Activated T-helper 1 cell treated with anti-CD3 and anti-CD28 coated beads, Interleukin-2, amount 50 U/mL, for 16 hours (primary cell): ENCODE measurements at places on chromosomes 2 and 18.

GRCh38 chr2:196747400-196747799 lies 52.1 kb downstream of the GTF3C3 start:
- no peak for DNase-seq

DNA sequence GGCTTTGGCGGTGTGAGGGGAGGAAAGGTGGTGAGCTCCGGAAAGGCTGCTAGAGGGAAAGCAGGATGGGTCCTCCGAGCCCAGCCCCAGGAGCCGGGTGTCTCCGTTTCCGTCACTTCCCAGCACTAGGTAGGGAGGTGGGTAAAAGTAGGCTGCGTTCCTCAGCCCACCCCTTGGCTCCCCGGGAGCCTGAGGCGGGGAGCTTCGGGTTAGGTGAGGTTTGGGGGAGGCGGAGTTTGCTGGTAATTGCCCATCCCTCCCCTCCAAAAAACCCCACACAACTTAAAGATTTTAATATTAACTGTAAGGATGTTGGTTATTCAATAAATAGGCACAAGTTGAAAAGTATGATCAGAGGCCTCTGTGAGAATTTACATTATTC lies 552 bp upstream of the ATF2 start:
- no peak for DNase-seq

GRCh38 chr2:9112079-9112721 lies 94.4 kb upstream of the ASAP2 start:
- DNase-seq = no peak

GRCh38 chr2:202377207-202377761 lies 1.2 kb downstream of the BMPR2 start:
- no peak for DNase-seq

- no peak for DNase-seq
Observed at GRCh38 chr2:24238158-24238557, 63.3 kb downstream of the FAM228A start.

DNA sequence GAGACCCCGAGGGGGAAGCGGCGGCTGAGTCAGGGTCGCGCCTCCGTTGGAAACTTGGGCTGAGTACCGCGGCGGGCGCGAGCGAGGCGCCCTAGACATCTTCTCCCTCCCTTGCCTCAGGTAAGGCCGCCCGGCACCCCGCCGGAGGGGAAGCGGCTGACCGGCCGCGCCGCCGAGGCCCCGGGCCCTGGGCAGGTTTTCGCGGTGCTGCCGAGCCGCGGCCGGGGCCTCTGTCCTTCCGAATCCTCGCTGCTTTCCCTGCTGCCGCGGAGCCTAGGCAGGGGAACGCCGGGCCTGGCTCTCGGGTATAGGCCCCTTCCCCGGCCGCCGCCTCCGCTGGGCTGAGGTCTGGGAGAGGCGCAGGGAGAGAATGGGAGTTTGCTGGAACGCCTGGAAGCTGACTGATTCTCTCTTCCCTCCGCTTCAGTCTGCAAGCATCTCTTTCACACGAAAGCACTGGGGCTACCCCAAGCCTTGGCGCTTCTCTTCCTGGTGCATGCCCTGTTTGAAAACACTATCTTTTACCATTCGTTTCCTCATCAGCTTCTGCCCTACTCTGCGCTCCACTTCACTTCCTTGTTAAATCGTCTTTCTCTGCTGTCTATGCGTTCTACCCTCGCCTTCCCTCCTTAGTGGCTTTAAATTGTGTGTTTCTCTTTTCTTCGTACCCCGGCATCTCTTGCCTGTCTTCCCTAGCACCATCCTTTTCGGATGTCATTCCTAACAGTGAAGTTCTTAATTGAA lies 652 bp downstream of the PPM1B start:
- no peak for DNase-seq

DNA sequence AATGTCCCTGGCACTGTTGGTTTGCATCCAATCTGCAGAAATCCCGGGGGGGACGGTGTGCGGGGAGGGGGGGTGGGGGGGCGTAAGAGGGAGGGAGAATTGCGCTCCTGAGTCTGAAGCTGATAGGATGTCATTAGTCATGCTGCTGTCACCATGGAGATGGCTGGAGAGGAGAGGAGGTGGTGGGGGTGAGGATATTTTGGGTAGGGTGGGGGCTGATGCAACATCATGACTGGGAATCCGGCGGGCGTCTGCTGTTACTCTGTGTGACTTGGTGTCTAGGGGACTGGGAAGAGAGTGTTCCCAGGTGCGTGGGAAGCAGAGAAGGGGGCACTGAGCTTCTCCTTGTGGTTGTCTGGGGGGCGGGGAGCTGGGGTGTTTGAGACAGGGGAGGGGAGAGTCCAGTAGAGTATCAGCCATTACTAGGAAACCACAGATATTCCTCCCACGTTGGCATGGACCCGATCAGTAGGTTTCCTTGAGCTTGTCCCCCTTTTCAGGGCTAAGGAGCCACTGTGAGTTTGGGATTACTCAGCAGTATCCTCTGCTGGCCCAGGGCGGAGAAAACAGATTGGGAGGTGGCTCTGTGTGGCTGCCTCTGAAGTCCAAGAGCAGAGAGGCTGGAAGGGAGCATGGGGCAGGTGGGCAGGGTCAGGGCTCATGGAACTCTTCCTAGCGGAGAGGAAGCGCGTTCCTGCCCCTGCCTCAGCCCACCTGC lies 18.9 kb downstream of the TET3 start:
- DNase-seq = no peak

DNA sequence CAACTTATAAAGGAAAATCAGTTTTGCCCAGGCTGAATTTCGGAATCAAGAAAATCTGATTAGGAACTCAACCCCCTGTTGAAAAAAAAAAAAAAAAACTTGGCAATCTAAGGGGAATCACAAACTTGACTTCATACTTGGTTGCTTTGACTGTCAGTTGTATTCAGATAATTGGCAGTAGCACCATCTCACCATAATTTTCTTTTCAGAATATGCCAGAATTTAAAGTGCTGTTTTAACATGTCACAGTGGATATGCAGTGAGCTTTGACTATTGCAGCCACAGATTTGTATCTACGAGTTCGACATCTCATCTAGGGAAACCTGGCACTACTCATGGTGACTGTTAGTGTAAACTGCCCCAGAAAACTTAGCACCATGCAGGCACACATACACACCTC lies 761.4 kb upstream of the KLHL29 start:
- no peak for DNase-seq

- peak; percentile 86 for DNase-seq
Observed at GRCh38 chr2:173963817-173964564, 1.2 kb downstream of the SP3 start.

DNA sequence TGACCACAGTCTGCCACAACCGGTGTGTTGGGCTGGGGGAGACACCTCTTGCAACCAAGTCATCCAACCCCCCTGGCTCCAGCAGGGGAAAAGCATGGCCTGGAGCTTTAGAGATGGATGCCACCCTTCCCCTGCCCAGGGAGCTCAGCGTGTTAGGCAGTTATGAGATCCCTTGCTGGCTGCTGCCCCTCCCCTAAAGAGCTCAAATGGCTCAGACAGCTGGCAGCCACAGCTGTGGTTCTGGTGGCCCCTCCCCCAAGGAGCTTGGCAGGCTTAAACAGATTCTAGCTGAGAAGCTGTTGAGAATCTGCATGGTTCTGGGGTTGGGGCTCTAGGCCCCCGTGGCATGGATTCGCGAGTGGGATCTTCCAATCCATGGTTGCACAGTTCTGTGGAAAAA lies 64.7 kb downstream of the TEX51 start:
- DNase-seq = no peak

DNA sequence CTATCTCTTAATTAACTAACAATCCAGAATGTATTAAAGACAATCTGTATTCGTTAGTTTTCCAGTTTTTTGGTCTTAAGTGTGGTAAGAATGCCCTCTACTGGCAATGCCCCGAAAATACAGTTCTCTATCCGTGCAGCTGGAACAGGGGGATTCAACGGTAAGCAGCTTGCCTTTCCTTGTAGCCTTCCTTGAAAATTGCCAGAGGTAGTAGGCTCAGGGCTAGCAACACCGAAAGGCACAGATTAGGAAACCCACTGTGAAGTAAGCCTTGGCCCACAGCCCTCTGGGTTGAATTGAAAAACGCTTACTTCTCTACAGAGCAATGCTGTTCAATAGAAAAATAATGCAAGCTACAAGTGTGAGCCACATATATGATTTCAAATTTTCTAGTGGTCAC lies 17.1 kb upstream of the VPS4B start:
- peak; percentile 15 for DNase-seq

GRCh38 chr2:217609952-217610351 lies 392.8 kb downstream of the TNS1 start:
- DNase-seq = no peak

- no peak for DNase-seq
Observed at GRCh38 chr18:21454725-21455124, 145.8 kb downstream of the ESCO1 start.

- DNase-seq = no peak
Observed at GRCh38 chr18:75483662-75484061, 56.2 kb upstream of the SMIM21 start.

DNA sequence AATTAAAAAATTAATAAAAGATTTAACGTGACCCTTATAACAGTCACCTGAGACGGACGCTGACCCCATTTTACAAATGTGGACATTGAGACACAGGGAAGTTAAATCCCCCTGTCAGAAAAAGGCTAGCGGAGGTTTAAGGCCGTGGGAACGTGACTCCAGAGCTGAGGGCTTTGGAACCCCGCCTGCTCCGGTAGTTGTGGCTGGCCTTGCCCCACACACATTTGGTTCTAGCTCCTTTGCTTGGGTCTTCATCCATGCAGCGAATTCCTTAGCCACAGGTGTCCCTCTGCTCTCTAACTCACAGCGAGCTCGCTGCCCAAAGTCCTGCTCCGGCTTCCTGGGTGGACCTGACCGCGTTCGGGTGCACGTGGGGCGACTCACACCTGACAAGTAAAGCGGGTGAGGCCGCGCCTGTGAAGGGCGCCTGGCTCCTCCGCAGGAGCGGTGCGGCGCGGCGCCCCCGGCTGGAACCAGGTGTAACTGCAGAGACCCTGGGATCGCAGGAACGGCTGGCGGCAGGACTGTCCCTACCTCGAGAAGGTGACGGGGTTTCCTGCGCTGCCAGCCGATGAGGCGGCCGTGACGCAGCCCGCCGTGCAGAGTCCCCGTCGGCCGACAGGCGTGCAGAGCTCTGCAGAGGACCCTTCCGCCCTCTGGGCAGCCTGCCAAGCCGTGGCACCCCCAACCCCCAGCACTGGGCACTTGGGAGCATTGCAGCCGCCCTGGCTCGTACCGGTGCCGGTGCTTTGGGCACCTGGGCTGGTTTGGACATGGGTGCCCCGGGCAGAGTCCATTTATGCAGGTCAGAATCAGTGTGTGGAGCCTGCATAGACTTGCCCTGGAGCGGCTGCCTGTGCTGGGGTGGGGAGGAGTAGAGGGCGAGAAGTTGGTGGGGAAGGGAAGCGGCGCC lies 2.4 kb upstream of the PROC start:
- peak; percentile 69 for DNase-seq

DNA sequence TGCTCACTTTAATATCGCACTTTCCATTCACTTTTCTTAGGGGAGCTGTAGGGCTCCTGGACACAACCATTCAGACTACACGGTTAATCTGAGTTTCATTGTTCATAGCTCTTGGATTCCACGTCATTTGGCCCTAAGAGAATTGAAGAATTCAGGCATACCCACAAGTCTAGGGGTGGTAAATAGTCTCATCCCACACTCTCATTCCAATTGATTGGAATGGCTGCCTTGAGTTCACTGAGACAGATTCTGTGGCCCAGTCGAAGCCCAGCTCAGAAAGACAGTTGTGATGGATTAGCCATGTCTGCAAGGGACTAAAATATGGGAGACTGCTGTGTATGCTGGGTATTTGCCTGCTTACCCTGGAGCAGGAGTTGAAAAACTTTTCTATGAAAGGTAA lies 124.6 kb downstream of the TFCP2L1 start:
- no peak for DNase-seq

DNA sequence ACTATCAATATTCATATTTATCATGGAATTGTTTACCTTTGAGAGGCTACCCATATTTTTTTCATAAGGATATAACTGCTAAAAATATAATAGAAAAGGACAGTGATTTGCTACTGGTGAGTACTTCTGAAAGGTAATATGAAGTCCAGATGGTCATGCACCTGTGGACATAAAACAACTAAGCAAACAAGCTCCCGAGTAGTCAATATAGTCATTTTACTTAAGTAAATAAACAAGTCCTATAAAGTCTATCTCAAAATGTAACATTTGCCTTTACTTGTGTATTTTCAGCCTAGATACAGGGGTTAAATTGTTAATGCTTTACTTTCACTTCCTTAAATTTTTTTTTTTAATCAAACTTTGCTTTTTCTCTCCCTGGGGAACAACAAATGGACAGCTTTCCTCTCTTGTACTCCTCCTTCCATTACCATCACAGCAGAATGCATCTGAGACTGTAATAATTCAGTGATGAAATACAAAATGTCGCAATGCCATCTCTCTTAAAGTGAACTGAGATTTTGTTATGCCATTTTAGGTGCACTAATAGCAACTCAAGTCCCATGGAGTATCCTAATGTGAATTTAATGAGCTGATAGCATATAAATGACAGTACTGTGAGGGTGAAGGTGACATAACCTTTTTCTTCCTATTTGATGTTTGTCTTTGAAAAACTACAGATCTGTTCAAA lies 1325.4 kb upstream of the ZEB2 start:
- DNase-seq = no peak

GRCh38 chr2:175855236-175855635 lies 146.8 kb downstream of the LNPK start:
- no peak for DNase-seq

GRCh38 chr2:170022692-170023091 lies 155.3 kb upstream of the MYO3B start:
- DNase-seq = no peak

DNA sequence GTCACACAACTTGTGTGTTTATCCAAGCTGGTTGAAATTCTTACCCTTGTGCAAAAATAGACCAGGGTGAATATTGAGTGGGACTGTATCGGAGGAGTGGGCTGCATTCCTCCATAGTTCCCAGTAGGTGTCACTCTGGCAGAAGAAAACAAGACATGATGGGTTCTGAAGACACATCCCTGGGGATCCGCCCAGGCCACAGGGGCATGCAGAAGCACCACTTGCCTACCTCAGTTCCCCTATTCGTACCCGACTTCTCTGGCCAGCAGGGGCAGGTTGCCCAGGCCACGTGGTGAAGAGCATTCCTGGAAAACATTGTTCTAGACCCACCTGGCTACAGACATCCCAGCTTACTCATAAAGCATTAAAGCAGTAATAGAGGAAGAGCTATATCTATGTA lies 168.2 kb downstream of the FAM210A start:
- no peak for DNase-seq

DNA sequence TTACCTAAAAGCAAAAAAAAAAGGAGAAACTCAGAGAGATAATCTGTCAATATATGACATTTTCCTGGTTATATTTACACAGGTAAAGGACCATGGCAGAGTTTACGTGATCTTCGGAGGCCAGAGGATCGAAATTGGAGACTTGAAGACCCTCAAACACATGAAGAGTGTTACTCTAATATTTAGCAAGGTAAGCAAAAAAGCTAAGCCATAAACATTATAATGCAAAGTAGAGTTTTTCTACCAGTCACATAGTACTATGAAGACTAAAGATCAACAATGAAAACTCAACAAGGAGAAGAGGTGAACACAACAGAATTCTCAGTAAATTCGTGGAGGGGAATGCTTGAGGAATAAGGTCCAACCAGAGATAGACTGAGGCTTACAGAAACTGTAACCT lies 78.5 kb downstream of the L3MBTL4 start:
- no peak for DNase-seq
